ENCODE measurements at places on chromosomes 4 and X.

DNA sequence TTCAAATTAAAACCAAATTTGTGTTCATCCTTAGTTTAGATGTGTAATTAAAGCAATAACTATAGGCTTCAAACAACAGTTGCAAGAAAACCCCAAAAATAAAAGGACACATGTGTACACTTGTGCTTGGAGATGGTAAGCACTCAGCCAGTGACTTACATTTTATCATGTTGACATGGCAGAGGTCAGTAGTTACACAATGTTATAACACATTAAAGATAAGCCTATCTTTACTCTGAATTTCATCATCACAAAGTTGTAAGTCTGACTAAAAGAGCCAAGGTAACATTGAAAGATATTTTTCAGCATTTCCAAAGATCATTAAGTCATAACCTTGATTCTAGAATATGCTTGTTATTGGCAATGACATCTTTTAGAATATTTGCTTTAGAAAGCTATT is 98.5 kb upstream of the PNPLA4 start:
- no peak for DNase-seq

GRCh38 chrX:111353793-111354192 is 58.2 kb downstream of the DCX start:
- no peak for DNase-seq

- no peak for DNase-seq
Measured at GRCh38 chrX:76155786-76156185, 17.1 kb upstream of the PBDC1 start.

GRCh38 chrX:3345281-3346191 is 916 bp downstream of the MXRA5 start:
- no peak for DNase-seq

DNA sequence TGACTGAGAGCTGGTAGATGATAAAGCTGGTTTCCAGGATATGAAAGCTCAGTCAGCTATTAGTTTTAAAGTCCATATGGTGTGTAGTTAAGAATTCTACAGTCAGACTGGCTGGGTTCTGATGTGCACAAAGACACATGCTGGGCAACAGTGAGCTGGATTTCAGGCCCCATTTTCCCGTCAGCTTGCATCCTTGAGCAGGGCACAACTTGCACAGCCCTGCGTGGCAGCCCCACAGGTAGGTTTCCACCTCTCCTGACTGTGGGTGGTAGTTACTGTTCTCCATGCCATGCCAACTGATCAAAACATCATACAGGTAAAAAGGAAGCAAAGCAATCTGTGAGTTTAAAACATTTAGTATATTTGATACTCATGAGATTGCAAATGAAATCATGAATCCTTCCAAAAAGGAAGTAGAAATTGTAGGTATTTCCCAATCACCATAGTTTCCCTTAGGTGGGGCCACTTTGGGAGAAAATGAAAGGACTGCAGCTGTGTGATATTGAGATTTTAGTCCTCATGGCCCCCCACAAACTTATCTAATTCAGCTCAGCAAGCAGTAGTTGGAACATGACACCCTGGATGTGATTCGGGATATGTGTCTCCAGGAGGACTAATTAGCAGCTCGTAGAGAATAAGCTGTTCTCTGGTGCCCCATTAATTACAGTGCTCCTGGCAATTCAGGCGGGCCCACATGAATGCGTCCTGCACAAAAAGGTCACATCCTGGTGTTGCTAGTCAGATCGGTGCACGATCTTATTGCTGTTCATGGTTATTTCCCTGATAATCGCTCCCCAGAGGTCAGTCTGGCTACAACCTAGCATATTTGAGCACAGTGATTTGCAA is 42.4 kb upstream of the NOCT start:
- no peak for DNase-seq

DNA sequence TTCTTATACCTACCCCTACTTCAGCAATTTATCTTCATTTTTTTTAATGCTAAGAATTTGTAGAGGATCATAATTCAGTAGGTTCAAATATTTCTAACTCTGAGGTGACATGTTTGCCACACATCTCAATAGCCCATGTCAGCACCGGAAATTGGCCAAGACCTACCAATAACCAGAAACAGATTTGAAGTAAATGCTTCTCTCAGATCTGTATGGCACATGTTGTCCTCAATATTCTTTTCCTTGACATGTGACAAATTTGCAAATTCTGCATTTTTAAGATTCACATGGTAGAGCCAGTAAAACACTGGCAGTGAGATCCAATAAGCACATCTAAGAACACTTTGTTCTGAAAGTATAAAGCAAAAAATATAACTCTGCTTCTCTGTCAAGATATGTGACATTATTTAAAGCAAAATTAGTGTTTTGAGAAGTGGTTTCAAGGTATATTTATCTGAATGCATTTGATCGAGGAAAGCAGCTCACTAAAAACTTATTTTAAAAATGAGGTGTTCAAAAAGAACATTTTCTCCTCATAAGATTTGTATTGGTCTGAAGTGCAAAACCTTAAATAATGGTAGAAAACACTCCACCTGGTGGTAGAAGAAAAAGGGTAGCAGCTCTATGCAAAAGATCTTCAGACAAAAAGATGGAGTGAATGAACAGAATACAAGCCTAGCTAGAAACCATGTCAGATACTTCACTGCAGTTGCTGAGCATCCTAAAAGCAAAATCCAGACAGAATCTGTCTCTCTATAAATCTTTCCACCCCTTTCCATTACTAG is 513.8 kb upstream of the FAM241A start:
- no peak for DNase-seq

DNA sequence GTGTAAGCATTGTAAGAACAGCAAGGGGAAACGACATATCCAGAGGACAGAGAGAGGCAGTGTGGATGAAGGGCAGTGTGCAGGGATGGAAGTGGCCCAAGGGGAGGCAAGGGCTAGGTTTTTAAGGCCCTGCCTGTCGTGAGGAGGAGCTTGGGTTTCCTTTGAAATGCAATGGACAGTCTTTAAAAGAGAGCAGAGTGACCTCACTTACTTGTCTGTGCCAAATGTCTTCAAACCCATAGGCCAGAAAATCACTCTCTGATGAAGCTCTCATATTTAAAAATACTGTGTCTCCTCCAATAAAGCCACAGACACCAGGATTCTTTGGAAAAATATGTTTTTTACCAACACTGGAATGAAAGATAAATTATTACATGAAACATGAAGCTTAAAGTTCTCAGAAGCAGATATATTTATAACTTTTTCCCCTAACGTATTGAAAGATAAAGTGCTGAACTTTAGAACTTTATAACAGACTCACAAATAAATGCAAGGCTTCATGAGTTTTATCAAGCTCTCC is 19.2 kb upstream of the ATXN3L start:
- DNase-seq, result no peak

- DNase-seq, result no peak
Measured at GRCh38 chrX:149259241-149259640, 245.9 kb downstream of the IDS start.

DNA sequence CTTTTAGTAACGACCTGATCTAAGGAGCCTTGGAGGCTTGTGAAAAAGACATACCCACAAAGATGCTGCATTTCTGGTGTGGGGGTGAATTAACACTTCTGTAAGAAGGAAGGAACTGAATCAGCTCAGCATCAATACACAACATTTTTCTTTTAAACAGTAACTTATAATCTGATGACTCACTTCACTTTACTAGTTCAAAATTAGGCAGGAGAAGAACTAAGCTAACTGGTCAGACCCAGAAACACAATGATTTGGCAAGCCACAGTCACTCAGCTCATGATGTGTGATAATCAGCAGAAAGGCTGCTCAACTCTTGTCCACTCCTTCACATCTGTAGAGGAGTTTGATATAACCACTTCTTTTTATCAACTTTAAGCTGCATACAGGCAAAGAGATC is 4.6 kb downstream of the MMAA start:
- DNase-seq, result no peak

GRCh38 chr4:92528541-92528940 is 224.8 kb downstream of the GRID2 start:
- no peak for DNase-seq

GRCh38 chr4:111596491-111596890 is 548.8 kb upstream of the FAM241A start:
- no peak for DNase-seq

- no peak for DNase-seq
Measured at GRCh38 chr4:72394012-72394663, 174.9 kb downstream of the ADAMTS3 start.

DNA sequence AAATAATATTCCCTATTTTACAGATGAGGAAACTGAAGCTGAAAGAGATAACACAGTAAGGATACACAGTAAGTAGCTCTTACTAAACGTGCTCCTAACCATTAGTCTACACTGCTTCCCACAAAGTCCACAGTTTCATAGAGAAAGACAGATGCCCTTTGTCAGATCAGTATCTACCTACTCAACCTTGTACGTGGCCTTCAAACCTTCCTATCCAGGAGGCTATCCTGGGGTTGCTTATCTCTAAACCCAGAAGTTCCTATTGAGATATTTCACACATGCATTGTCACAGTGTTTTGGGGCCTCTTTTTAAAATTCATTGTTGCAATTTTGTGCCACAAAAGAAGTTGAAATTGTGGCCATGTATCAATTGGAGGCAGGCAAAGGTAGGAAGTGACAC is 208.0 kb downstream of the ENOX2 start:
- DNase-seq, result no peak

- DNase-seq, result no peak
Measured at GRCh38 chrX:70301716-70302115, 11.8 kb downstream of the KIF4A start.

DNA sequence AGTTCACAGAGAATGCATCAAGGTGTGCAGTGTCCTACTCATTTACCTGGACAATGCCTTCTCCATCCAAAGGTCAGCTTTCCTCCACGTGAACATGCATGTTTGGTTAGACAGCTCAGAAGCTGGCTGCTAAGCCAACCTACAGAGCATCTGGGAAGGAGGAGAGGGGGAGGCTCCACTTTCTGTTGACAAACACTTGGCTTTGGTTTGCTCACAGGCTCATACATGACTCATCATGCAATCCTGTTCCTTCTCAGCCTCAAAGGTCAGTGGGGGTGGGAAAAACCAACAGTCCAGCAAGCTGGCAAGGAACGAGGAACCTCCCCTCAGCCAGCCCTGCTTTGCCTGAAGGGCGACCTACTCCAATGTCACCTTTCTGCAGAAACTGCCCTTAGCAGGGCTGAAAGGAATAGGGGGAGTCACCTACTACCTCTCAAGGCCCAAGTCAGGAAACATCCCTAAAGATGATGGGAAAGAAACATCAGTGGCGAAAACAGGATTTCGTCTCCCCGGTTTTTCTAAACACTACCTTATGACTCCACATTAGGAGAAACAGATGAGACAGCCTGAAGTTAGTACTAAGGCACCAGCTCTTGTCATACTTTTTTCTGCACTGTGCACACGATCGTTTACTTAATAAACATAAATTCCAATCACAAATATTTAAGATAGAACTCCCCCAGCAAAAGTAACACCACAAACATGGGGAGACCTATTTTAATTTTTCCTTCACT is 37.9 kb downstream of the RELL1 start:
- DNase-seq, result no peak

GRCh38 chr4:149403081-149403480 is 412.6 kb downstream of the IQCM start:
- no peak for DNase-seq
